ENCODE measurements at places on chromosomes 13 and 19.

DNA sequence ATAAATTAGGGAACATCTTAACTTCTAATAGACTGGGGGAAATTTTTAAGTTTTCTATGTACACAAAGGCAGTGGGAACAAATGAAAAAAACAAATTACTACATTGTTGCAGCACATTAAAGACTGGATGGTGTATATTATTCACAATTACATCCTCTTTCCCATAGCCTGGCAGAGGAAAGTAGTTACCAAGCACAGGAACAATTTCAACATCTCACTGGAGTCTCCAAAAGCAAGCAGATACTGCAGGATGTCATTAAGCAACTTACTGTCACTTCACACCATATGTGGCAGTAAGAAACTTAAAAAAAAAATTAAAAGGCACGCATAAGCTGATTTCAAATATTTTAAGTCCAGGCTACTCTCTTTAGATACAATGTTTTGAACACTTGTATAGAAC lies 6.4 kb upstream of the EFNB2 start:
- DNase-seq, result no peak

DNA sequence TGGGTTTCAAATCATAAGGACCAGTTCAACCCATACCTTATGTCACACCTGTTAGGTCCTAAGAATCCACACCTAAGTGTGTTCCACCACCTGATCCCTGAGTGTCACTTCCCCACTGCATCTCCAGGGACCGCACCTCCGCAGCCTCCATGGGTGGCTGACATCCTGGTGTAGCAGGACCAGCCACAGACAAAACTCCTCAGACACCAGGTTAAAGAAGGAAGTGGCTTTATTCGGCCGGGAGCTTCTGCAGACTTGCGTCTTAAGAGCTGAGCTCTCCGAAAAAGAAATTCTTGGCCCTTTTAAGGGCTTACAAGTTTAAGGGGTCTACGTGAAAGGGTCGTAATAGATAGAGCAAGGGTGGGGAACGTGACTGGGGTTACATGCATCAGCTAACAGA lies 509.9 kb downstream of the MYO16 start:
- no peak for DNase-seq

GRCh38 chr13:78719367-78719766 lies 60.4 kb upstream of the OBI1 start:
- no peak for DNase-seq

GRCh38 chr19:4524808-4525562 lies 6.7 kb upstream of the PLIN4 start:
- no peak for DNase-seq
